ENCODE measurements at places on chromosomes 4 and X.

GRCh38 chrX:20664774-20665173, 398.1 kb upstream of the RPS6KA3 start:
- DNase-seq, result no peak

DNA sequence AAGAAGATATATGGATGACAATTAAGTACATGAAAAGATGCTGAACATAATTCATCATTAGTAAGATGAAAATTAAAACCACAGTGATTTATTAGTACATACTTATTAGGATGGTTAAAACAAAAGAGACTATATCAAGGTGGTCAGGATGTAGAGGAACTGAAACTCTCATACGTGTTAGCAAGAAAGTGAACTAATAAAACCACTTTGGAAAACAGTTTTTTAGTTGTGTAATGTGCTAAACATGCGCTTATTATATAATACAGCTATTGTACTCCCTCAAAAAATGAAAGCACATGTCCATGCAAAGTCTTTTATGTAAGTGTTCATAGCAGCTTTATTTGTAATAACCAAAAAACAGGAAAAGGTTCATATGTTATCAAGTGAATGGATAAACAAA, 89.9 kb upstream of the KCTD8 start:
- no peak for DNase-seq

DNA sequence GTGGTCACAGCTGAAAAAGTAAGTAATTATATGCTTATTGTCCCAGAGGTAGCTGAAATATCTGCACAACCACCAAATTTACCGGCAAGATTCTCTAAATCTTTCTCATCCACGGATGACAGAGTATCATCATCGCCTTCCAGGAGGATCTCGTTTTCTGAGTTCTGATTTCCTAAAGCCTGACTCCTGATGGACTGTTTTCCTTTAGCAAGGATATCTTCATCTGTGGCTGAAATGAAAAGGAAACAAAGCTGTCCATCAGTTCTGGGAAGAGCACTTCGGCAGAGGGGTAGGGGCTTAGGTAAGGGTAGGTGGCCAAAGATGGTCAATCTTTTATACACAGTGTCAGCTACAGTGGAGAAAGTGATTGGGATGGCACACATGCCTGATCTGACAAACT, 8.7 kb downstream of the MAB21L2 start:
- no peak for DNase-seq

DNA sequence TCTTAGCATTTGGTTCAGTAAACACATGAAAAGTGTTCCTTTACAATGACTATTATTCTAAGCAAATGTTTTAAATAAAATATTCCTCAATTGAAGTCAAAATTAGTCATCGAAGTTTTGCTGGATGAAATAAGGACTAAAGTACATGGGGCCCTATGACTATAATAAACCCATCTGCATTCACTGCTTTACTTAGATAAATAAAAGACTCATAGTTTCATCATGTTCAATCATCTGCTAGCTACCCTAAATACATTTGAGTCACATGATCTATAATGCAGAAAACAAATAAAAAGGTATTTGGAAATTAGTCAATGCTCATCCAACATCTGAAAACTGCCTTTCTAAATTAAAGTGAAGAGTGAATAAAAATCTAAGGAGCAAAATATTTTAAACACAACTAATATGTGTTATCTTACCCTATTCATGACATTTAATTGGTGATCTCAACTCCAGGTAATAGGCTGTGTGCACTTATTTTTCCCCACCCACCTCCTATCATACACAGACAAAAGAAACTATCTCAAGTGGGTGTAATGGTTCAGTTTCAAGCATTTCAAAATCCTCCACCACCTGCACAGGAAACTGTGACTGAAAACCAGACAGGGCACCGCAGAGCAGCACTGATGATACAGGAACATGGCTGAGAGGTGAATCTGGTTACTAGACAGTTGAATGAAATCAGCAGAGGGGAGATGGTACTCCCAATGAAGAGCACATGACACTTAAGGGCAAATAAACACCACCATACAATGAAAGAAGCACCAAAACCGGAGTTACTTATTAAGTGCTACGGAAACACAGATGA, 78.6 kb downstream of the CAMK2D start:
- no peak for DNase-seq

DNA sequence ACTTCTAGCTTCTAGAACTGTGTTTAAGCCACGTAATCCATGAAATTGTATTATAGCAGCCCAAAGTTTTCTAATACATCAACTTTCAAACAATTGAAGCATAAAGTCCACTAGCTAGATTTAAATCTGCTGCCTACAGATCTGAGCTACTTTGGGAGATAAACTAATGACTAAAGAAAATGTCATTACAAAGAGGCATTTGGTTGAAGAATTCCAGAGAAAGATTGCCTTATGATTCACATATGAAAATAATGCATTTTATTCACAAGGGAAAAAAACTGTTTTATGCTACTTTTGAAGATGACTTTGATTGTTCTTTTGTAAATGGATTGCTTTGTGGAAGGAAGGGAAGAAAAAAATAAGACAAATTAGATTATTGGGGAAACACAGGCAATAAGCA, 124.1 kb upstream of the SLIT2 start:
- DNase-seq, result no peak

DNA sequence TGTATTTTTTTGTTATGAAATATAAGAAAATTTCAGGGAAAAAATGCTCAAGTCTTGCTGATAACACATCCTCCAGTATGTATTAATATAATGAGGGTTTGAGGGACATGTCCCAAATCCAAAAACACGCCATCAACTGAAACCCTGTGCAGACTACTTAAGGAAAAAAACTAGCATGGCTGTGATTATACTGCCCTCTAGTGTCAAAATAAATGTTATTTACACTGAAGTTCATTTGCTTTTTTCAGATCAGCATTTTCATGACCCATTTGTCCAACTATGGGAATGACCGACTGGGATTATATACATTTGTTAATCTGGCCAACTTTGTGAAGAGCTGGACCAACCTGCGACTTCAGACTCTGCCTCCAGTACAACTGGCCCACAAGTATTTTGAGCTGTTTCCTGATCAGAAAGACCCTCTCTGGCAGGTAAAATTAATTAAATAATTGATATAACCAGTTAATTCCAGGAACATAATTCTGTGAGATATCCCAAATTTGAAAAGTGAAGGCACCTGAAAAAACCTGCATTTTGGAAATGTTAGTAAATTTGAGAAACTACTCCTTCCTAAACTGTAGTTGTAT, 128.5 kb downstream of the PRSS12 start:
- peak; percentile 77 for DNase-seq

GRCh38 chr4:140607852-140608251, 39.1 kb upstream of the UCP1 start:
- DNase-seq, result no peak

- DNase-seq, result no peak
Measured at GRCh38 chr4:152573861-152574260, 38.0 kb upstream of the FBXW7 start.
